Effector memory CD8-positive, alpha-beta T cell (primary cell): ENCODE measurements at places on chromosomes 3 and 15.

GRCh38 chr3:120393761-120394160 lies 44.6 kb upstream of the LRRC58 start:
- DNase-seq: no peak

DNA sequence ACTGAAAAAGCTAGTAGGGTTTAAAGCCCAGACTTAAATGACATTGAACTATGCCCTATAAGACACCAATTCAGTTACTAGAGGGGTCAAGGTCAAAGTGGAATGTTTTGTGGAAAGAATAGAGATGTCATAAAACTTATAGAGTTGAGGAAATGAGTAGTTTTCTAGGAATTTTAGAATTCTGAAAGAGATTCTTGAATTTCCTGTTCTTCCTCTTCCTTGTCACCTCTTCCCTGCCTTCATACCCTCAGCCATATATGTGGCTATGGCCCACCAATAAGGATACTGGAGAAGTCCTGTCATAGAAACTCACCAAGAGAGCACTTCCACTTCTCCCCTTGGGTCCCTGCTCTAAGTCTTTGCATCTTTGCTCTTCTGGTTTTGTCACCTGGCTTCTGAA lies 104.9 kb upstream of the TGFBR2 start:
- no peak for DNase-seq

GRCh38 chr3:127458696-127459604 lies 131.6 kb downstream of the TPRA1 start:
- no peak for DNase-seq

DNA sequence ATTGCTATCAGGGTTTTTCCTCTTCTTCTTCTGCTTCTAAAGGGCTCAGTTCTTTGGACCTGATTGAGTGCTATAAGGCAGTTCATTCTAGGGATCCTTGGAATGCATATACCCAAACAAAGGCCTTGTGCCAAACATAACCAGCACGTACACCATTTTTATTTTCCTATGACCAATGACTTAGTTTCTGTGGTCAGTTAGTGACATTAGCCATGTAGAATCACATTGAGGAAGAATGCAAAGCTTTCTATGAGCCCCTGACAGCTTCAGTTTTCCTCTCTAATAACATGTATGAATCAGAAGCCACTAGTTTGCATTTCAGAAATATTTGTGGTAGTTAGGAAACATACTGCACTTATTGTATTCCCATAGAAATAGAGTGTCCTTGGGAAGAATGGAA lies 240.0 kb downstream of the THRB start:
- no peak for DNase-seq

DNA sequence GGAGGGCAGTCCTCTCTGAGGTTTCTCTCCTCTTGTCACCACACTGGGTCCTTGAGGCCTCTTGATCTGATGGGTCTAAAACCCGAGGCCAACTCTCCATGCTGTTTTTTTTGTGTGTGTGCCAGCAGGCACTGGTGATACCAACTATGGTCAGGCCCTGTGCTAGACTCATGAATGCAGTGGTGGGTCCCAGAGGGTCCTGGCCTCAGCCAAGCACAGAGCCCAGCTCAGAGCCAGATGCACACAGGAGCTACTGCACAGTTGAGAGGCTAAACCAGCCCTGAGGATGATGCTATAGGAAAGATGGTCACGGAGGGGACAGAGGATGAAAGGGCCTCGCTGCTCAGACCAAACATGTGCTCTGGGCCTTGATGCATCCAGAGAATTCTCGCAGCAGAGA lies 33.5 kb downstream of the RAB6B start:
- no peak for DNase-seq

- DNase-seq: no peak
These were observed 146.9 kb upstream of the PTPRG start for GRCh38 chr3:61414456-61414855.

GRCh38 chr15:83569341-83569740 lies 84.6 kb upstream of the ADAMTSL3 start:
- no peak for DNase-seq

DNA sequence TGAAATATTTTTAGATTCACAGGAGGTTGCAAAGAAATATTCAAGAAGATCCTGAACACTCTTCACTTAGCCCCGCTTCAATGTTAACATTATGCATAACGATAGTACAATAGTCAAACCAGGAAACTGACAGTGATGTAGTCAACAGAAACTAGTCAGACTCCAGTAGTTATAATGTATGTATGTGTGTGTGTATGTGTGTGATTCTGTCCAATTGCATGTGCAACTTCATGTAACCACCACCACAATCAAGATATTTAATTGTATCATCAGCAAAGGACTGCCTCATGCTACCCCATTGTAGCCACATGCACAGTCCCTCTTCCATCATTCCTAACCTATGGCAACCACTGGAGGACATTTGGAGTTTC lies 77.9 kb downstream of the APBA2 start:
- no peak for DNase-seq

DNA sequence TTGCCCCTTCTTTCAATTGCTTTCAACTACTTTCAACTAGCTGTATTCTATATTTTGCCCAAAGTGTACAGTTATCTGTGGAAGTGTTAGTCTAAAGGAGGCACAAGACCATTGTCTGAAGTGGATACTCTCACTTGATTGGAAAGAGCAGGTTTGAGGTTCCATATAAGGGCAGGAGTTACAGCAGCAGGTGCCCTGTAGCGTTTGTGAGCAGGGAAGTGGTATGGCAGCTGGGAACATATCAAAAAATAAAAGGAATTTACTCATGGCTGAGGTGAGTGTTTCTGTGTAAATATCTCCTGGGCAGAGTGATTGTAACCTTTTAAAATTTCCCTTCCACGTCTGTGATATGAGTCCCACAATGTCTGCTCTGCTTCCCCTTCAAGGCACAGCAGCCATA lies 38.5 kb upstream of the DNAJC13 start:
- no peak for DNase-seq

DNA sequence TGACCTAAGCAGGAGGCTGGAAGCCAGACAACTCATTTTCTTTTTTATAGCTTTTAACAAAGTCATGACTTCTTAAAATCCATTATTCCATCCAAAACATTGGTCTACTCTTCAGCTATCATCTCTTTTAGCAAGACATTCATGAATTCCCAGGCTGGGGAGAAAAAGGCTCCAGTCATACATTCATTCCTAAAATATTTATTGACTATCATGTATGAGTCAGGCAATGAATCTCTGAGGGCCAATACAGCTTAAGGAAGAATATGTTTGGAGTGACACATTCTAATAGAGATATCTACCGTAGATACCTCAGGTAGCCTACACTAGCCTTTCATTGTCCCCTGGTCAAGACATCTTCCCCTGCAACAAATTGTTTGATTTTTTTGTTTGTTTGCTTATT lies 196.4 kb upstream of the NANOGP8 start:
- DNase-seq: no peak

DNA sequence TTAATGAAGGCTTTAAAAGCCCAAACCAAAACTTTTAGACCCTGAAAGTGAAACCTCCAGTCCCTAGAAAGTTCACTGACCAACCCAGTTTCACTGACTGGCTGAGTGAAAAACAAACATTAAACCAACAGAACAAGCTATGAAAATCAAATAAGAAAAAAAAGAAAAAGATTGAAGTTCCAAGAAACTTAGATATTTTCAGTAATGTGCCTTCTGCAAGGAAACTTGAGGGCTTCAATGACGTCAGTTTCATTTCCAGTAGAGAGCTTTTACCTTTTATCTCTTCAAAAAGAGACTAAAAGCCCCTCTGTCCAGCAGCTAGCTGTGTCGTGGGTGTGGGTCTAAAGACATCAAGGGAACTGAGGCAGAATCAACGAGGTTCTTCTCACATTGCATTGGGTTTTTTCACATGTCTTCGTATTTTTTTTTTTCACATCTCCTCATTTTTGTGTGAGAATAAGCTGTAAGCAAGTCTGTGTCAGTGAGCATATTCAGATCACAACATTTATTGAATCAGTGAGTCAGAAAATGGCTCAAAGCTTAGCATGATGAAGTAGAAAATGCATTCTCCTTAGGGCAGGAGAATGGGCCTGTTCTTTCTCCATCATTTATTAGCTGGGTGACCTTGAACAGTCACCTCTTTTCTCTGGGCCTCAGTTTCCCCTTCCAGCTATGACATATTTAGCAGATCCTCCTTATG lies 54.8 kb upstream of the BCL6 start:
- no peak for DNase-seq

- DNase-seq: no peak
These were observed 231.6 kb upstream of the UBE2E2 start for GRCh38 chr3:22971497-22971896.

GRCh38 chr15:22839046-22839695 lies 705 bp downstream of the NIPA2 start:
- DNase-seq: no peak

DNA sequence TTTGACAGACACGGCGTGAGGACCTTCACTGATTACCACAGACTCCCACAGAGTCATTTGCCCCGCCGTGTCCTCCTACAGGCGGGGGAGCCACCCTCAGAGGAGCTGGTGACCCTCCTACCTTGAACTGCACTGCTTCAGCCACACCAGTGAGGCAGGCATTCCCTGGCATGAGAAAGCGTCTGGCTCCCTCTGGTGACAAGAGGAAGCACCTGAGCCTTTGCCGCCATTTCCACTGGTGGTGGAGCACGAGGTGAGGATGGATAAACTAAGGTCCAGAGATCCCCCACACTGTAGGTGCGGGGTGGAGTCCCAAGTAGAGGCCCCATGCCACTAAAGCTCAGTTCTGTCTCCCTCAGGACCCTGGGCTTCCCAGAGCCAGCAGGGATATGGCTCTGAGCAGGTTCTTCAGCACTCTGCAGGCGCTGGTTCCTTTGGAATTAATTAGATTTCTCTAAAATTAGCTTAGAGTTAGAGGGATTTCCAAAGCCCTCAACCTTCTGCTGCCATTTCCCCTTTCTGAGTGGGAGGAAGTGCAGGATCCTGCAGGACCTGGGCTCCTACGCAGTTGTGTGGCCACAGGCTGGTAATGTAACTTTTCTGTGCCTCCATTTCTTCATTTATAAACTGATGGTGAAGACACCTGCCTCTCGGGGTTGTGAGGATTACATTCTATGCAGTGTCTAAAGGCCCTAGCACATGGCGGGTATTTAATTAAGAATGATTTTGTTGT lies 224.0 kb downstream of the SLCO3A1 start:
- peak; percentile 52 for DNase-seq

GRCh38 chr3:39148435-39149058 lies 4.8 kb downstream of the CSRNP1 start:
- DNase-seq: no peak

- peak; percentile 75 for DNase-seq
These were observed 1.8 kb upstream of the ZMYND10 start for GRCh38 chr3:50347187-50347813.

DNA sequence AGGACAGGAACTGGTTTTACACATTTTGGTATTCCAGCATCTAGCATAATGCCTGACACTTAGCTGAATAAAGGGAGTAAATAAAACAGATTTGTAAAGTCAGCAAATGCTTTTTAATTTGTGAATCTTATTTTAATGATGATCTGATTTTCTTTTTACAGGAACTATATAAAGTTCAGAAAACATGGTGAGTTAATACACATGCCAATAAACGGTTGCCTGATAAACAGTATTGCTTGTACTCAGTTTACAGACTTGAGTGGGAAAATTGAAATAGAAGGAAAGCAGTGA lies 1.4 kb downstream of the PSMA4 start:
- DNase-seq: no peak

DNA sequence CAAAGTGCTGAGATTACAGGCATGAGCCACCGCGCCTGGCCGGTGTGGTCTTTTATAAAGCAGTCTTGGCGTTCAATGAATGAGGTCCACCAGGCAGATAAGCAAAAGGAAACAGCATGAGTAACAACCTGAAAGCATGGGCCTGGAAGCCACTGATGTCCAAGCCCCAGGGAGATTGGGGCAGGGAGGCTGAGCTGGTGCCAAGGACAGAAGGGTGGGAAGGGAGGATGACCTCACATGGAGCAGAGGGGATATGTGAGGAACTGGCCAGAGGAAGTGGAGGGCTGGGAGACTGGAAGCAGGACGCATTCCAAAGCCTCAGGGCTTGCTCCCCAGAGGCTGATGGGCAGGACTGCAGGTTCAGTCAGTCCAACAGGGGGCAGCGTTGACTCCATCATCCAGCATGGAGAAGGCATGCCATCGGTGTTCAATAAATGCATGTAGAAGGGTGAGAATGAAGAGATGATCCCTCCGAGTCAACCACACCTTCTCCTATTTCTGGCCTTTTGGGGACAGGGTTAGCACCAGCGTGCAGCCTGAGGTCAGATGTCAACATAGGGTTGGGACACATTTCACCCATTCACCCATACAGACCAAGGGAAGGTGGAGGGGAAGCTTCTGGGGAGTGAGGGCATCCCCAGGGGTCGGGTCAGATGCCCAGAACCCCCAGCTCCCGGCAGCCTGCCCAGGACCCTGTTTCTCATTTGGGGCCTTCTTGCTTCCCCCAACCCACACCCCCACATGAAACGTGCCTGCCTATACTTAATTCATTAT lies 14.8 kb downstream of the MYL3 start:
- DNase-seq: no peak

GRCh38 chr15:80445300-80446041 lies 41.3 kb downstream of the ARNT2 start:
- DNase-seq: no peak

DNA sequence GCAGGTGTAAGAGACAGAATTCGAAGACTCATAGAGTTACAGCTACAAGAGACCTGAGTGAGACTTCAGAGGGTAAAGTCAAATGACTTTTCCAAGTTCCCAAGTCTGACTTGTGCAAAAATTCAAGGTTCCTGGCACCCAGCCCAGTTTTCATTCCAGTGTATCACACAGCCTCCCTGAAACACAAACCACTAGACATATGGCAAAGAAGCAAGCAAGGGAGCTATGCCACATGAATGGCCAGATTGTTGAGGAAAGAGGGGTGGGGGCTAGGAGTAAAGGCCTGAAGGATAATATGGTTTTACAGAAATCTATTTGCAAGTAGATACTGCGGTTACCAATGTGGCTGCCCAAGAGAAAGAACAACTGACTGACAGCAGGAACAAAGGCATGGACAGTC lies 301.2 kb downstream of the MECOM start:
- no peak for DNase-seq

DNA sequence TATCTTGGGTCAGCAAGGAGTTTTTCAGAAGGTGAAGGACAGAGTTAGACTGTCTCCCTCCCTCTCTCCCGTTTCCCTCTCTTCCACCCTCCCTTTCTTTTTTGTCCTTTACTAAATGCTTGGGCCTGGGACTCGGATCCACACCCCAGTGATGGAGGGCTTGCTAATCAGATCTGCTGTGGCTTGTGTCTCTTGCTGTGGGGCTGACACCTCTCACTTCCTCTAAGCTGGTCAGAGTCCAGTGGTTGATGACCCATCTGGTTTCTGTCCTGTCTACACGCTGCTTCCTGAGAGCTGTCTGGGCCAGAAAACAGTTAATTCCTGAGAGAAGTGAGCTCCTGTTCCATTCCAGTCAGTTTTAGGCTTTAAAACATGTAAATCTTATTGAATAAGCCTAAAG lies 849 bp downstream of the TRAK1 start:
- DNase-seq: no peak

DNA sequence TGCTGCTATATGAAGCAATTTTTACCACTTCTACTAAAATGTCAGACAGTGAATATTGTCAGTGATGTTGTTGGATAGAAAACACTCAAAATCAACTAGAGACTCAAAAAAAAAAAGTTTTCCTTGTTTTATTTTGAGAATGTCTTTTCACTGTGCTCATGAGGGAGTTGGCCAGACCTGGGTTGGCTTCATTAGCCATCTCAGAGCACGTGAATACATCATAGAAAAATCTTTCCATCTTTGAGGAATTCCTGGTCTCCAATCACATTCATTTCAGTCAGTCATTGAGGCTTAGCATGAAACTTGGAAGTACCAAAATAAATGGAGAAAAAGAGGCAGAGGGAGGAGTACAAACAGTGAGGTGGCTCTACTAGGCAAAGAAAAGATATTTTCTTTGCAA lies 57.6 kb upstream of the CMSS1 start:
- no peak for DNase-seq
